ENCODE measurements at places on chromosomes 1 and 21. TPM values are rescaled to one million over a fixed set of nuclear protein-coding genes. Genes with fewer than 3 reads are reported as not detected.

DNA sequence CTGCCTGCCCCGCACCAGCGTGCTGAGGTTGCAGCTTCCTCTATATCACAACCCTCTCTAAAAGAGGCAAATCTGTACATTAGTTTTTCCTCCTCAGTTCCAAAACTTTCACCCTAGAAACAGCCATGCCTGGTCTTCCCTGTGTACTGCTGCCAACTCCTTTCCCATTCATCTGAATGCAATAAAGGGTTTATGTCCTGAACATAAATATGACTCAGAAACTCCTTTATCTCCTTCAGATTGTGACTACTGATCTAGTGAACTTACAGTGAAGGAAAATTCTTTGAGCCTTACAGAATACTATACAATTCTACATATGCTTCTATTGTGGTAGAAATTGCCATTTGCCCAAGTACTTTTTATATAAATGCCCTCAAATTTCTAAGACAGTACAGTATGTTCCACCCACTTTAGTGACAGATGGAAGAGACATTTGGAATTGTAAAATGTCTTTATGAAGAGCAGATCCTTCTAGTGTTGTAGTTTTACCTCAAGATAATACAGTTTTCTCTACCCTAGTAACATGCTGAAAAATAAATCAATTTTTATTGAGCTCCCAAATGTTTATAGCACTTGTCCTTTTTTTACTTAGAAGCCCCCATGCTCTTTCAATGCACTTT is 345.1 kb upstream of the SNX7 start:
- no peak for DNase-seq

Gene HPCAL4
- total RNA-seq = not detected

Gene PGM1
- total RNA-seq = 82.8 TPM

Gene S100A3
- total RNA-seq = not detected

Gene AKIRIN1
- 51.8 TPM for total RNA-seq

Gene LCE3E
- total RNA-seq = not detected

DNA sequence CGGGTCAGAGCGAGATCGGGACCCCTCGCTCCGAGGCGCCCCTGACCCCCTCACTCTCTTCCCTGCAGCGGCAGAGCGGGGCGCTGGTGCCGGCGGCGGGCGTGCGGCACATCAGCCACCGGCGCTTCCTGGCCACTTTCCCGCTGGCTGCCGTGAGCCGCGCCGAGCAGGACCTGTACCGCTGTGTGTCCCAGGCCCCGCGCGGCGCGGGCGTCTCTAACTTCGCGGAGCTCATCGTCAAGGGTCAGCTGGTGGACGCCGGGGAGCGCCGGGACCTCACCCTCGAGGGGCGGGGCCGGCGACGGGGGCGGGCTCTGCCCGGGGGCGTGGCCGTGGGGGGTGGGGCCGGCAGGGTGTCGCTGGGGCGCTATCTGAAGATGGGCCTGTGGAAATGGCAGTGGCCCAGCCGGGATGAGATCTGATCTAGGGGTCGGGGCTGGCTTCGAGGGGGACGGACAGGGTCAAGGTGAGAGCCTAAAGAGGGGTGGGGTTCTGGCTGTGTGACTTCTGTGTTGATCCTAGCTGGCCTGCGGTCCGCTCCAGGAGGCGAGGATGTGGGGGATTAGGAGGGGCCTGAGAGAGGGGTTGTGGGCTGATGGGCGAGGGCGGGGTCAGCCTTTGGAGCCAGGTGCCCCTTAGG is 23.6 kb downstream of the PTPRU start:
- peak; percentile 73 for DNase-seq

- DNase-seq = no peak
These were observed 1.4 kb upstream of the FNDC5 start for GRCh38 chr1:32872192-32872460.

Gene CLCN6
- 14.6 TPM for total RNA-seq

- DNase-seq = no peak
These were observed 59.6 kb downstream of the TMEM200B start for GRCh38 chr1:29064064-29064463.

Gene F13B
- not detected for total RNA-seq

GRCh38 chr1:1917304-1917976 is 1.6 kb downstream of the TMEM52 start:
- no peak for DNase-seq

- no peak for DNase-seq
These were observed 63.2 kb downstream of the PRKAB2 start for GRCh38 chr1:147109041-147109440.

Gene OLIG2
- not detected for total RNA-seq

GRCh38 chr1:33082575-33083108 is 1.7 kb downstream of the AZIN2 start:
- DNase-seq = no peak

Gene UBXN10
- 1.2 TPM for total RNA-seq

DNA sequence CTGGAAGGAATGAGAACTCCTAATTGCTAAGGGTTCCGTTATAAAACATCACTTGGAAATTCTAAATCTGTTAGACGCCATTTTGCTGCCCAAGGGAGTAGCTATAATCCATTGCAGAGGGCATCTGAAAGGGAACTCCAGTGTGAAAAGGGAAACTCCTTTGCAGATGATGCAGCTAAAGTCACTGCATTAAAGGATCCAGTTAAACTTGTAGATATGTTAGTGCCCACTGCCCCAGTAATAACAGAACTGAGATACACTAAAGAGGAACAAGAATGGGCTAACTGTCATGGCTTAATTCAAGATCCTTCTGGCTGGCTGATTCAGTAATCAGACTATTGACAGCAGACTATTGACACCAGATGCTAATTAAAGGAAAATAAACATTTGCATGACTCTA is 81.8 kb upstream of the KIAA0040 start:
- DNase-seq = no peak

Data from stomach (tissue), 19 donors.